ENCODE measurements at places on chromosomes 12 and 14.

- DNase-seq, result no peak
Observed at GRCh38 chr12:57694459-57695019, 607 bp downstream of the OS9 start.

GRCh38 chr14:31992011-31992447 lies 85.1 kb upstream of the ARHGAP5 start:
- DNase-seq, result no peak

GRCh38 chr14:75277008-75277814 lies 1.4 kb upstream of the FOS start:
- peak; percentile 61 for DNase-seq

DNA sequence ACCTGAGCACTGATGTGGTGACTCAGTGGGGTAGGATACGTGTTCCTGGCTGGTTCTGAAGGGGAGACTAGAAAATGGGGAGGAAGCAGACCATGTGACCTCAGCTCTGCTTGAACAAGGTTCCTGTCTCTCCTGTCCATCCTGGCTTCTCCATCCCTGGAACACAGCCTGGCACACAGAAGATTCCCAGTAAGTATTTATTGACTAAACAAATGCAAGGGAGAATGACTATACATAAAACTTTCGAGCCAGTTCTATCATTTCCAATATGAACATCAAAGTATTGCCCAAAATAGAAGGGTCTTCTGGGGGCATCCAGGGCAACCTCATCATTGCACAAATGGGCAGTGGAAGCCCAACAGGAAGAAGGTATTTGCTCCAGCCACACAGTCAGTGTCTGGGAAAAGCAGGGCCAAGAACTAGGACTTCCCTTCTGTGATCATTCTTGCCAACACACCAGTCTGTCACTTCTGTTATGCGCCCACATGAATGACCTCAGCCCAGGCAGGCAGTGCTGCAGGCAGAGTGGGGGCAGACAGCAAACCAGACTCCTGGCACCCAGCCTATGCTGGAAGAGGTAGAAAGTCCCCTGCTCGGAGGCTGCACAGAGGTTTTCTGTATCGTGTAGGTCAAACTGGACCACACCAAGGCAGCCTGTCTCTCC lies 5.6 kb upstream of the SERPINA9 start:
- no peak for DNase-seq

DNA sequence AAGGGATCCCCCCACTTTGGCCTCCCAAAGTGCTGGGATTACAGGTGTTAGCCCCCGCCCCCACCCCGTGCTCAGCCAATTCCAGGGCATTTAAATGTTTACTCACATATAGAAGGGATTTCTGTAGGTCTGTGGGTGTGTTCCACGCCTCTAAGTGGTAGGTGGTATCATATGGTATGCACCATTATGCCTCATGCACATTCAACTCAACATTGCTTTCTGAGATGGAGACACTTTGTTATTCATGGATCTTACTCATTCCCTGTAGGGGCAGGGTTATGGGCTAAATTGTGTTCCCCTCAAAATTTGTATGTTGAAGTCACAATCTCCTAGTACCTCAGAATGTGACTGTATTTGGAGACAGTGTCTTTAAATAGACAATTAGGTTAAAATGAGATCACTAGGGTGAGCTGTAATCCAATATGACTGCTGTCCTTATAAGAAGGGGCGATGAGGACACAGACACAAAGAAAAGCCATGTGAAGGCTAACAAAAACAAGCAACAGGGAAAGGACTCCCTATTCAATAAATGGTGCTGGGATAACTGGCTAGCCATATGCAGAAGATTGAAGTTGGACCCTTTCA lies 200.6 kb downstream of the EFCAB11 start:
- no peak for DNase-seq

DNA sequence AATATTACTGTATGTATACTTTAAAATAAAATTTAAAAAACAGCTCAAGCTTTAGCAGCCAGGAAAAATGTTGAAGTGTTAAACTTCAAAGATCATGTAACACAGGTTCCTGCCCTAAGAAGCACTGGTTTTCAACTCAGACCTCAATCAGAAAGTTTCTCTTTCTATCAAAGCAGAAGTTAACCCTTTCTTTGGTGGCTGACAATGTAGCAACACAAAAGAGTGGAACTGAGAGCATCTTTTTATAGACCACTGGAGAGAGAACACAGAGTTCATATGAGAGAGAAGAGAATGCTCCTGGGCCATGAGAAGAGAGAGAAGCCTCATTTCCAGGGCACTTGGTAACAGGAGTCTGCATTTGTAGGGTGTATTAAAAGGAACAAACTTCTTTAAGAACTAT lies 42.2 kb upstream of the KTN1 start:
- no peak for DNase-seq

DNA sequence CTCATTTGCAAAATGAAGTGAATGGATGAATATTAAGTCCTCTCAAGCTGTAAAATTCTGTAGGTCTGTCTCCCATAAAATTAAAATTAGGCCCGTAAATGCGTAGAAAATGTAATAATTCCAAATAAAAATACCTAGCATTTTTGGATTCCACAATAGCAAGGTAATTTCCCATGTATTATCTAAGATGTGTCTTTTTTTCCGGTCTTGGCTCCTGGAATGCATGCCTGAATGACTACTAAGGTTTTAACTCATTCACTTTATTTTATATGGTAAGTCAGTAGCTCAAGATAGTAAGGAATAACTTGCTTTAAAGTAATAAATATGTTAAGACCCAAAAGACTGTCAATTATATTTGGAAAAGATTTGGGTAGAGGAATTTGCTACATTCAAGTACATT lies 11.1 kb downstream of the TXNRD1 start:
- no peak for DNase-seq

DNA sequence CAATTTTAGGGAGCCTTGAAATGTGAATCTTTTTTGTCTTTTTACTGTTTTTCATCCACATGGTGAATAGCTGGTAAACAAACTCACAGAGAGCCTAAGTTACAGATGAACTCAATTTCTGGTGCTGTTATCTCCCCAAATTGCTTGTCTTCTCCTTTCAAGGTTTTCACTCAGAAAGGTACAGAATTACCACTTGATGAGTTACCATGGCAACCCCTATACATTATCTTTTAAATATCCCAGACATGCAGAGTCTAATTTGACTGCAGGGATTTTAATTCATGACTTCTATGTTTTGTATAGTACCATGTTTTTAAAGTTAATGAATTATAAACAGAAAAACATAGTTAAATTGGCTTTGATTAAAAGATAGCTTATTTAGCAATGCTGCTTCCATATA lies 203.7 kb downstream of the PELI2 start:
- DNase-seq, result no peak

GRCh38 chr12:46744283-46744682 lies 81.5 kb downstream of the SLC38A4 start:
- no peak for DNase-seq

- DNase-seq, result no peak
Observed at GRCh38 chr12:11805680-11806079, 156.2 kb downstream of the ETV6 start.

DNA sequence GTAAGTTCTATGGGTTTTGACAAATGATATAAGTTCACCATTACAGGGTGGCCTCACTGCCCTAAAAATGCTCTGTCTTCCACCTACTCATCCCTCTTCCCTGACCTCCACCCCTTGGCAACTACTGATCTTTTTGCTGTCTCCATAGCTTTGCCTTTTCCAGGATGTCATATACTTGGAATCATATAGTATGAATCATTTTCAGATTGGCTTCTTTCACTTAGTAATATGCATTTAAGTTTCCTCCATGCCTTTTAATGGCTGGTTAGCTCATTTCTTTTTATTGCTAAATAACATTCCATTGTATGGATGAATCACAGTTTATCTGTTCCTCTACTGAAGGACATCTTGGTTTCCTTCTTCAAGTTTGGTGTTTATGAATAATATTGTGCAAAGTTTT lies 14.0 kb upstream of the PEX5 start:
- no peak for DNase-seq

DNA sequence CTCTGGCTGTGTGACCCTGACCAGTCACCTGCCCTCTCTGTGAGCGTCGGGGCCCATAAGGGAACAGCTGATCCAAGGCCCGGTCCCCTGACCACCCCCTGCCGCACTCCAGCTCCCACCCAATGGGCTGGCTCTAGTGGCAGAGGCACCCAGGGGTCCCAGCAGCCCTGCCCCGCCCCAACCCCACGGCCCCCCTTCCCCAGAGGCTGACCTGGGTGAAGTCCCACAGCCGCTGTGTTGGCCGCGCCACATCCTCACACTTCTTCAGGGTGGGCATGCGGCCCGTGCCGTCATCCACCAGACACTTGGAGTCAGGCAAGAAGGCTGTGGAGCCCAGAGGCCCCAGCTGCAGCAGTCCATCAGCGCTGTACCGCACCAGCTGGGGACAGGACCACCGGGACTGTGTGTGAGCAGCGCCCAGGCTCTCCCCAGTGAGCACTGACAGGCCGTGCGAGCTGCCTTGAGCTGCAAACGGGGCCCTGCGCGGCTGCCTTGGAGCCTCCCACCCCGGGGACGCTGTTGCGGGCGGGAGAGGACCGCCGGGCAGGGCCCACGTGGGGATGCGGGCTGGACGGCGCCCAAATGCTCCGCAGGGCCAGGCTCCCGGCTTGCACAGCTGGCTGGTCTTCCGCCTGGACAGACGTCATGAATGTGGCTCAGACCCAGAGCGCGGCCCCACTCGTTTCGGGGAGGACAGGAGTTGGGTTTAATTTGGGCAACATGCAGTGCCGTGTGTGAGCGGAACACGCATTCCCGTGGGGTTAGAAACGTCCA lies 53.5 kb downstream of the NOC4L start:
- no peak for DNase-seq

DNA sequence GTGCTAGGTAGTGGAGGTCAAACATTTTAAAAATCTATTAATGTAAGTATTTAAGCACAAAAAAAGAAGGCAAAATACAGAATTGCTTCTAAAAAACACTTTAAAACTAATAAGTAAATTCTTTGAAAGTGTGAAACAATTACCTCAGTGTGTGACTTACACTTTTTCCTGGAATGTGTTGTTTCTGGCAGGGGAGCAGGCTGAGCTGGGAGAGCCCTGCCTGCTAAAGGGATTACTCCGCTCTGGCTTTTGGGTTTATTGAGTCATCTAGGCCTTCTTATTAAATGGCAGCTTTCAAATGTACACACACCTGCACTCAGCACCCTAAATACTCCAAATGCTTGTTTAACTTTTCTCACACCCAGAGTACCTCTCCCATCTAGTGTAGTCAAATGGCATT lies 279.8 kb downstream of the AKAP6 start:
- DNase-seq, result no peak
